ENCODE measurements at places on chromosomes 16 and 17.
A peak's percentile ranks its signal among the peaks of the same experiment; 100 is the strongest.

DNA sequence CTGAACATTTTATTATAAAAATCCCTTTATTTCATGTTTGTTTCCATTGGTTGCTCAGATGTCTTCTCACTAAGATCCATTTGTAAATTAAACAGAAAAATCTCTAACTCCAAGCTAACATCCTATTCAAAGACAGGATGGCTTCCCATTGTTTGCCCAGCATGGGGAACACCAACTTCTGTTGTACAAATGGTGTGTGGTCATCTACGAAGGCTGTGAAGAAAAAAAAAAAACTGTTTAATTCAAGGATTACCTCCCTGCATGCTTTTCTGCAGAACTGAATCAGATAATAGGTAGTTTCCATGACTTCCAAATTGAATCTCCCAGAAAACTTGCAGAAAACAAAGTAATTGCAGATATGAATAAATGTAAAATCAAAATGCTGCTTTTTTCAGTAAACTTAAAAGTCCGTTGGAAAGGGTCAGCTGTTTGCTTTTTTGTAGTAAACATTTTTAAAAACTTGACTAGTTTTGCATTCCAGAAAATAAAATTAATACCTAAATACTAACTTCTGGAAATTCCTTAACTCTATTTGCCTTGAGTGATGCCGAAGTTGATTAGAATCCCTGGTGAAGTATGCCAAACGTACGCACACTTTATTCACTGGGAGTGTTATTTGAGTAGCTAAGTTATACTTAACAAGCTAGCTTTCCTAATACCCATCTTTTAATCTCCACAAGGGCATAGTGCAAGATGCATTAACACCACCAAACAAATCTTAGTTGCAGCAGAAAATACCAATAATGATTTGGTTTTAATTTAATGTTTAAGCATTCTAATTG lies 7.7 kb downstream of the SALL1 start:
- DNase-seq: no peak

GRCh38 chr16:66996983-66997358 lies 8.6 kb downstream of the CES4A start:
- DNase-seq: no peak

DNA sequence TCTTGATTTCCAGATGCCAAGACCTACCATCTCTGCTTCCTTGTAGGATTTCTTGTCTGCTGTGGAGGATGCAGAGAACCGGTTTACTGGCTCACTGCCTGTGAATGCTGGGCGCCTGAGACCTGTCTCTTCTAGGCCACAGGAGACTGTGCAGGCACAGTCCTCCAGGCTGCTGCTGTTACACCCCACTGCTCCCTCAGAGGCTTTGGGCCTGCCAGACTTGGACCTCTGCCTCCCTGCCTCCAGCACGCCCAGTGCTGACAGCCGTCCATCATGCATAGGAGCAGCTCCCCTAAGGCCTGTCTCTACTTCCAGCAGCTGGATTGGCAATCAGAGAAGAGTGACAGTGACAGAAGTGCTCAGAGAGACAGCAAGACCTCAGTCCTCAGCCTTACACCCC lies 6.1 kb downstream of the HROB start:
- no peak for DNase-seq

GRCh38 chr17:8324132-8324531 lies 14.1 kb downstream of the ARHGEF15 start:
- DNase-seq: no peak

GRCh38 chr16:2296661-2297505 lies 29.0 kb upstream of the RNPS1 start:
- DNase-seq: peak; percentile 37

- DNase-seq: peak; percentile 30
These were observed 42.4 kb upstream of the SLC38A10 start for GRCh38 chr17:81337476-81337879.

- no peak for DNase-seq
These were observed 254.3 kb upstream of the TNRC6C start for GRCh38 chr17:77704048-77704815.

DNA sequence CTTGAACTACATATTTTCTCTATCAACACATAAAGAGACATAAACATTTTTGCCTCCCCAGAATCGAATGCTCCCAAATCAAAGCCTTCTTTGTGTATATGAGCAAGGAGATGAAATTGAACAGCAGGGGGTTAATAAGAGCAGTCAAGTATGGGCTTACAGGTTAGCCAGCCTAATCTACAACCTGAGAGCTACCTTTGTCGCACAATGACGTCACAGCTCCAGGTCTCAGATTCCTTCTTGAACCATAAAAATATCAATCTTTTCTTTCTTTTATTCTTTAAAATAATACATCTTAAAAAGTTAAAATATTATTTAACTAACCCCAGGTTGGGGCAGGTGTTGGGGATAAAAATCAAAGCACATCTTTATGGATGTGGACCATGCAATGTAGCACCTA lies 482.9 kb upstream of the CDH11 start:
- no peak for DNase-seq

DNA sequence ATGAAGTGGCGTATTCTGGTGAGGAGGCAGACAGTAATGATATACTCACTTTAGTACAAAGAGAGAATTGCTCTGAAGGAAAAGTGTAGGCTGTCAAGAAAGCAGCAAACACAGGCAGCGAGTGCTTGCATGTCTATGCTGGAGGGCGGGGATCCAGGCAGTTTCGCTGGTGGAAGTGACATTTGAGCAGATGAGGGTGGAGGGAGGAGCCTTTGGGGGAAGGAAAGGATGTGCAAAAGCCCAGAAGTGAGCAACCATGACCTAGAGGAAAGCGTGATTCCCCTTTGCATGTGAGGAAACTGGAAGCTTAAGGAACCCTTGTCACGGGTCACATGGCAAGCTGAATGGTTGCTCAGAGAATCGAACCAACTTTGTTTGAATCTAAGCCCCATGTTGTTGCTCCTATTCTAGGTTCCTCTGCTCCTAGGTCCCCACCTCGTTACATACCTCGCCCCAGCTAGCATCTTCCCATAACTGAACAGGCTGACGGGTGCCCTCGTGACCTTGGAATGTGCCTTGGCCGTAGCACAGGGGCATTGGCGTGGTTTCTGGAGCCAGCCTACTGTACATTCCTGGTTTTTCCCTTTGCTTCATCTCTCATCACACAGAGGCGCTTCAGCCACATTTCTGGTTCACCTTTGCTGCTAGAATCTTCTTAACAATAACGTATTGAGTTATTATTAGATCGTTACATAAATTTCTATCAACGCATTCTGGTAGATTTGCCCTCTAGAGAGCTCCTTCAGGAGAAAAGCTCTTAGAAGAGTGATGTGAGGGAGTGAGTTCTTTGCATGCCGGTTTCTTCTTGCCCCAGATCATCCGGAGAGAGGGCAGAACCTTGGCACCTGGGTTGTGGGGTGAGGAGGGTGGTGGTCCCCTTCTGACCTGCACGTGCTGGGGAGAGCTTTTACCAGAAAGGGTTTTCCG lies 191.8 kb downstream of the SNX29 start:
- no peak for DNase-seq

DNA sequence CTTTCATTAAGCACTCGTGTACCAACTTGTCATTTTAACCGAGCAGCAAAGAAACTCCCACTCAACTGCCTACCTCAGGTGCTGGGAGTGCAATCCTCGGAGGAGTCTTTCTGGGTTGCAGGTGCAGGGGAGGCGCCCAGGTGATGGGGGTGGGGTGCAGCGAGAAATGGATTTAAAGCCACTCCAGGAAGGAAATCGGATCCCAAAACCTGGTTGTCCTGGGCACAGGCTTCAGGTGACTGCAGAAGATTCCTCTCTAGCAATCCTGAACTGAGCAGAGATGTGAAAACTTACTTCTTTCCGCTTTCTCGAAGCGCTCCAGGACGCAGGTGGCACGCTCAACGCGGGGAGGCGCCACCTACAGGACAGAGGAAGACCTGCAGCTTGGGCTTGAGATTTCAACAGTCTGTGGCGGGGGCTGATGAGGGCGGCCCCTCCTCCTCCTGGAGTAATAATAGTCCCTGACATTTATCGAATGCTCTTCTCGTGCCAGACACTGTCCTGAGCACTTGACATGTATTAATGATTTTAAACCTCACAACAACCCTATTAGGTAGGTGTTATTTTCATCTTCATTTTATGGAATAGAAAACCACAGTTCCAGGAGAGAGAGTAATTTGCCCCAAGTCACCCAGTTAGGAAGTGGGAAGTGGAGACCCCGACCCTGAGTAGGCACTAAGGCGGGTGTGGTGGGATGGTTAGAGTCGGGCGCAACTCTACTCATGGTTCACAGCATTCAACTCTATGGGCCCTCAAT lies 27.2 kb upstream of the SKAP1 start:
- DNase-seq: peak; percentile 69

GRCh38 chr16:2973093-2973492 lies 3.9 kb downstream of the PAQR4 start:
- DNase-seq: no peak

- DNase-seq: no peak
These were observed 4.3 kb downstream of the EVPLL start for GRCh38 chr17:18381953-18382245.

GRCh38 chr17:37261286-37261685 lies 114.5 kb upstream of the C17orf78 start:
- no peak for DNase-seq

GRCh38 chr17:76581515-76581914 lies 4.1 kb downstream of the ST6GALNAC2 start:
- no peak for DNase-seq

GRCh38 chr16:6682142-6682811 lies 650.4 kb upstream of the RBFOX1 start:
- DNase-seq: peak; percentile 6

DNA sequence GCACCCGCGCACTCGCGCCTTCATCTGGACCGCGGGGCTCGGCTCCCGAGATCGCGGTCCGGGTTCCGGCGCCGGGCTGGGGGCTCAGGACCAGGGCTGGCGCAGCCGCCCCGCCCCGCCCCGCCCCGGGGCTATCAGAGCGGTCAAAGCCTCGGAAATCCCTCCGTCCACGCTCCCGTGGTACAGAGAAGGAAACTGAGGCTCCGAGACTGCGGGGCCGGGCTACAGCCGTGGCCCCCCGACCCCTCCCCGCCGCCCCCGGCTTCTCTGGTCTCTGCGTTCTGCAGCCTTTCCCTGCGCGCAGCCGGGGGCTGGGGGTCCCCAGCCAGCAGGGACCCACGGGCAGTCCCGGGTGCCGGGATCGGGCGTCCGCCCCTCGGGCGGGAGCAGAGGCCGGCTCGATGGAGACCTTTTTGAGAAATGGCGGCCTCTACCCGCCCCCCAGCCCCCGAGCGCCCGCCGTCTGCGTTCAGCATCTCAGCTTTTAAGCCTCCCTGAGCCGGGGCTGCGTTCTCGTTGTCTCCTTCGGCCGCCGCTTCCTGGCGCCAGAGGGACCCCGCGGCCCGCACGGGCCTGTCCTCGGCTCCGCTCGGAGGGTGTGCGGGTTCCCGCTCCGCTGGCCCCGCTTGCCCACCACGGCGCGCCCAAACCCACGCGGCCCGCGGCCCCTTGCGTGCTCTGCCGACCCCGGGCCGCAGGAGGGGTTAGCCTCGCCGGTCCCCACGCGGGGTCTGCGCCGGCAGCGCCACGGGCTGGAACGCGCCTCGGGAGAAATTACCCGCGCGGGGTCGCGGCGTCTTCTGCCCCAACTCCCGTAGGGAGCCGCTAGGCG lies 1.5 kb upstream of the NPTX1 start:
- DNase-seq: no peak

Data from SHP77 (cell line).